ENCODE measurements at places on chromosomes 1 and 21.

DNA sequence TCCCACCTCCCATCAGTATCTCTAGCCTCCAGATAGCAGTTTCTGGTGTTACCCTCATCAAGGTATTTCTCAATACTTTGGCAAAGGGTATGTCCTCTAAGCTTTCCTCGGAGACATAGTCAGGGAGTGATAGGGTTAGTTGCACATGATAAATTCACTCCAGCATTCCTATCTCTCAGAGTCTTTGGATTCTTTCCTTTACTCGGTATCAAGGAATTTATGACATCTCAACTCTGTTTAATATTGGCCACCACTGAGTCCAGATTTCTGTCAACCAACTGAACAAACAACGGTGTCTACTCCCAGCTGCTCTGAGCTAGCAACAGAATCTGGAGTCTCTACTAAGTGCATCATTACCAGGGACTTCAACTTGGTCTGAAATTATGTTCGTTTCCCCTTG is 233.4 kb downstream of the TM2D1 start:
- no peak for DNase-seq

DNA sequence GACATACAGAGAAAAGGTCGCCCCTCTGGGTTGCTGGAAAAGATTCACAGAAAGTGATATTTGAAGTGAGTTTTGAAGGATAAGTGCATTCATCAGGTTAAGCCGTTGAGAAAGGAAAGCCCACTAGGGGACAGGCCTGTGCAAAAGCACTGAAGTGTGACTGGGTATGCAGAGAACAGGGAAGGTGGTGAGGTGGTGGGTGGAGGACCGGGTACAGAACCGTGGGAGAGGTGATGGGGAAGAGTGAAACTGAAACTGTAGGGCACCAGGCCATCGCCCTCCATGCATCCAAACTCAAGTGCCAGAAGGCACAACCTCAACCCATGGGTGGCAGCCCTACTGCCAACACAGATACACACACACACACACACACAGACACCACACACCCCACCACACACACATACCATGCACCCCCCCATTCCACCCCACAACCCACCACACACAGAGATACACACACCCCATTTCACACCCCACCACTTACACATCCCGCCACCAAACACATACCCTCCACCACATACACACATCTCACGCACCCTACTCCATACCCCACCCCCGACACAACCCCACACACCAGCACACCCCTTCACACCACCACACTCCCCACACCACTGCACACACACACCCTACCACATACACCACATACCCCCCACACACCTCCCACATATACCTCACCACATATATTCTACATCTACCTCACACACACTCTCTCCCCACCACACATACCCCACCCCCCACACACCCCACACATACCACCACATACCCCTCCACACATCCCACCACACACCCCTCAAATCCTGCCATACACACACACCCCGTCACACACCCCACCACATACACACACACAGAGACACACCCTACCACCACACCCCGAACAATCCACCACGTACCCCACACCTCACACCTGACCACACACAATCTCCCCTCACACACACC is 59.0 kb downstream of the TSEN15 start:
- no peak for DNase-seq

DNA sequence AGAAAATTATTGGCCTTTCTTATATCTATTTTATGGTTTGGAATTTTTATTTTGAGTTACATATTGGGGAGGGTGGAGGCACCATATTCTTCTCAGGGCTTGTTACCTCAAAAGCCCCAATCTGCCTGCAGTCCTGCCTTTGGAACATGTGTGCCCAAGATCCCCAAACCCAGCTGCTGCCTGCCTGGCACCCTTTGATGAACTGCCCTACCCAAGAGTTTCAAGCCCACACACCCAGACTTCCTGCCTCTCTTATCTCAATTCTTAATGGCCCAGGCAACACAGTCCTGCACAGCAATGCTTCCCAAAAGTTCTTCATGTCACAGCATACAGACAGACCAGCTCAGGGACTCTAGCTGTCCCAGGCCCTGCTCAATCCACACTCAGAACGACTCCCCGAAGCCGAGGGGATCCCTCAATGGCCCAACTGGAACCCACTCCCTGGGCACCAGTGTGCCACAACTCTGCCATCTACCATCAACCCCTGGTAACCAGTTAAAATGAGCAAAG is 19.2 kb downstream of the OLFML2B start:
- DNase-seq, result no peak

DNA sequence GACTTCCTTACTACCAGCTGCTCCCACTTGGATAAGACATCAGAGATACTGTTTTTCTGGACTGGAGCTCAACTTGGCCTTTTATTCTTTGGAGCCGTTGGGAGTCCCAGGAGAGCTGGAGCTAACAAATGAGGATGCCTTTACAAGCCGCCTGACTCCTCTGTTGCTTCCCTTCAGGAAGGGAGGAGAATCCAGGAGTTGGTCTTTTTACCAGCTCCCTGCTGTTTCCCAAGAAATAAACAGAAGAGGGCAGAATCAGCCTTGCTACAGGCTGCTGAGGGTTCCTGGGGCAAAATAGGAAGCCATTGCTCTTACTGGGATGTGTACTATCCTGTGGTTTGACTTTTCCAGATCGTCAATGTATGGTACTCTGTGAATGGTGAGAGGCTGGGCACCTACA is 1.5 kb downstream of the EIF3I start:
- DNase-seq, result no peak

GRCh38 chr1:169680377-169681019 is 30.9 kb downstream of the SELL start:
- DNase-seq, result no peak

- no peak for DNase-seq
Observed at GRCh38 chr1:212824201-212824600, 23.2 kb downstream of the SPATA45 start.

DNA sequence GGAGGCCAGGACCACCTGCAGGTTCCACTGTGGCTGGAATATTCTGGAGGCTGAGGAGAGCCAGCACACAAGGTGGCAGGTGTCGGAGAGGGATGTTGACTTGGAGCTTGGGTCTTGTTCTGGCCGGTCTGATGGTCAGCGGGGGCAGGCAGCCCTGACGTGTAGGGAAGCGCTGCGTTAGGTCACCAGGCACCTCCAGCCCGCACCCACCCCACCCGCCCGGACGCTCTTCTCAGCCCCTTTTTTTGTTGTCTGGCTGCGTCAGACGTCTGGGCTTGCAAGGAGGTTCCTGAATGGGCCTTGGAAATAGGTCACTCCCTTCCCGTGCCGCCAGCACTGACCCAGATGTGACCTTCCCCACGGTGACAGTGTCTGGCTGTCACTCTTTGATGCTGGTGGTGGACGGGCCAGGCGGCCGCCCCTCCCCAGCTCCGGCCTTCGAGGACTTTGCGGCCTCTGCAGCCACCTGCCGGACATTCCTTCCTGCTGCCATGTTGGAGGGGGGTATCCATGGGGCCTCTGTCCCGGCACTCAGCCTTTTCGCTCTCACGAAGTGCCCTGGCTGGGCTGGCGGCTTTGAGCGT is 30.1 kb downstream of the SPSB1 start:
- no peak for DNase-seq

- DNase-seq, result peak; percentile 84
Observed at GRCh38 chr1:24745711-24746413, 615 bp downstream of the CLIC4 start.

- DNase-seq, result peak; percentile 15
Observed at GRCh38 chr1:30414086-30414850, 309.1 kb downstream of the MATN1 start.

DNA sequence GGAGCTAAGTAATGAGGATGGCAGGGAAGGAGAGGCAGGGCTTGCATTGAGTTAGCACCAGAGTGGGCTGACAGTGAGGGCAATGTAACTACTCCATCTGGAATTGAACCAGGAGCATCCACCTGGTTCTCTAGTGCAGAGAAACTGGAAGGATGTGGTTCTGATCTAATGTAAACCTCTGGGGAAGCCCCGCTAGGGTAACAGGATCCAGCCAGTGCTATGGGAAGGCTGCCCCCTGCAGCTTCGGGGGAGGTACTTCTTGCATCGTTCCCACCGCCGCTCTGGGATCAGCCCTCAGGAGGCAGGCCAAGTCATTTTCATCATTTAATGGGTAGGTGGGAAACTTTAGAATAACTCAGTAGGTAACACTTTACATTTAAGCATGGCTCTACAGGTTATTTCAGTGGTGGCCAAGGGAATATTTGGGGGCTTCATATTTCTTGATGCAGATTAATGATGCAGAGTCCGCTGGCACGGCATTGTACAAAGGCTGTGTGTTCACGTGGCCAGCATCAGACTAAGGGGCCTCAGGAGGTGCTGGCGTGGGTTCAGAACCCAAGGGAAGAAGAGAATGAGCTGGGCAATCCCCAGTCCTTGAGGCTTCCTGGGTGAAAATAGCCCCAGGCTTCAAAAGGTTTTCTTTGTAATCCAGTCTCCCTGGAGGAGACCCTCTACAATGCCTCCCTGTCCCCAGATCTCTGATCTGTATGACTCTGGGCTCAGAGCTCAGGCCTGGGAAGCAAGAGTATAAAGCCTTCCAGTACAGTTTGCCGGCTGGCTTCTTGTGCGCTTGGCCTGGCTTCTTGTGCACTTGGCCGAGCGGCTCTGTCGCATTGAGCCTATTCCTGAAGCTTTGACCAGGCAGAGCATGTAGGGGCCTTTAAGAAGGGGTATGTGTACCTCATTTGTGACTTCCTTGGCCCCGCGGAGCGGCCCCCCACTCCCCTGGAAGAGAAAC is 26.4 kb upstream of the KAZN start:
- no peak for DNase-seq

DNA sequence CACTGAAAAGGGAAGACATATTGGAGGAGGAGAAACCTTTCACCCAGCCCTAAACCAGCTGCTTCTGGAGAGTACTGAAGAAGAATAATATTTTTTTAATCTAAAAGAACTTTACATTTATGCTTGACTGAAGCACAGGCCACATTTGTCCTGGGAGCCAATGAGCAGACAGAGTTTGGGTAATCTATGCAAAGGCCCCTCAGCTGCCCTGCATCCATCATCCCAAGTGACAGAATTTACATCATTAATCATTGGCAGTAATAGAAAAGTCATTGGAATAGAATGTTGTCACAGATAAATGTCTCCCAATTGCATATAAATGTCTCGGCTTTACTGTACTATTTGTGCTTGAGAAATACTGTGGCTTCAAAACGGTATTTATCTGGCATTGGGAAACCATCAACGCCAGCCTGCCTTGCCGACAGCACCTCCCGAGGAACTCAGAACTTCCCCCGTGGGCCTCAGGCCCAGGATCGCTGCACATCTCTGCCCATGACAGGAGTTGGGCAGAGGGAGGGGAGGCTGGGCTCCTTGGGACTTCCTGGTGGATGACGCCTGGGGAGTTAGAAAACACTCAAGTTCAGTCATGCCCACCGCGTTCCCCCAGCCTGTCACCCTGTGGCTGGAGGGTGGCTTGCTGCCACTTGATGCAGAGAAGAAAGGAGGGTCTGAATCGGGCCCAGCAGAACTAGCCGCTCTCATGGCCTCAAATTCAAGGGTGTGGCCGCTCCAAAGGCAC is 133.1 kb downstream of the CAMTA1 start:
- no peak for DNase-seq

DNA sequence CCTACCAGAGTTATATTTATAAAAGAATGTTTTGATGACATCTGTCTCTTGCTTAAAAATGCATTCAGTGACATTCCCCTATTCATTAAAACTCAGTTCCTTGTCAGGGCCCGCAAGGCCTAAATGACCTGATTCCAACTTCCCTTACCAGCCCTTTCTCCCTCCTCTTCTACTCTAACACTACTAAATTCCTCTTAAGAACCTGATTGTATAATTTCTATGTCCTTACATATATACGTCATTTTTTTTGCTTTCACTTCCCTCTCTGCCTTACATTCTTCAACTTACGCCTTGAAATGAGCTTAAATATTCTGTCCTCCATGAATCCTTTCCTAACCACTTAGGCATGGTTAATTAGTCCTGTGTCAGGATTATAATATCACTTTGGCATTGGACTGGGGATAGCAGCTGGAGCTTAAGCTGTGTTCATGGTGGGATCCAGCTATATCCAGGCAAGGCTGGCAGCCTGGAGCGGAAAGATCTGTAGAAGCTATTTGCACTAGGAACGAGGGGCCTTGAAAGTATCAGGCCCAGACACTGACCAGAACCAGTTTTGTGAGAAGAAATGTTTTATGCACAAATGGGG is 360.2 kb upstream of the PTBP2 start:
- DNase-seq, result no peak

- DNase-seq, result no peak
Observed at GRCh38 chr1:28280977-28281381, 21.7 kb downstream of the SESN2 start.

- no peak for DNase-seq
Observed at GRCh38 chr1:48878191-48878940, 101.7 kb upstream of the BEND5 start.

DNA sequence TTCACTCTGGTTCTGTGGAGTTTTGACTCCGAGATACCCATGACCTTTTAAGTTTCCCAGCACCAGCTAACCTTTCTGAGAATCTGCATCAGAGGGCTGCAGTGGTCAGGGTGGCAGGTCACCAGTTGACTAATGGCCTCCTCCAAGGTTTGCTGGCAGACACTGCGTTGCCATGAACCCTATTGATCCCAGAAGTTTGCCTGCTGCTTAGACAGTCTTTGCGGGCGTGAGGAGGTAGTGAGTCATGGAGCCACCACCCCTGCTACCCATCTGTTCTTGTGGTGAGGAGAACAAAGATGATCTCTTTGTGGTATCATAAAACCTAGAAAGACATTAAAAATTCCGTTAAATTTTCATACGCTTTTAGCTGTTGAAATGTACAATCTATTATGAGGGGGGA is 180.4 kb downstream of the FGGY start:
- no peak for DNase-seq

DNA sequence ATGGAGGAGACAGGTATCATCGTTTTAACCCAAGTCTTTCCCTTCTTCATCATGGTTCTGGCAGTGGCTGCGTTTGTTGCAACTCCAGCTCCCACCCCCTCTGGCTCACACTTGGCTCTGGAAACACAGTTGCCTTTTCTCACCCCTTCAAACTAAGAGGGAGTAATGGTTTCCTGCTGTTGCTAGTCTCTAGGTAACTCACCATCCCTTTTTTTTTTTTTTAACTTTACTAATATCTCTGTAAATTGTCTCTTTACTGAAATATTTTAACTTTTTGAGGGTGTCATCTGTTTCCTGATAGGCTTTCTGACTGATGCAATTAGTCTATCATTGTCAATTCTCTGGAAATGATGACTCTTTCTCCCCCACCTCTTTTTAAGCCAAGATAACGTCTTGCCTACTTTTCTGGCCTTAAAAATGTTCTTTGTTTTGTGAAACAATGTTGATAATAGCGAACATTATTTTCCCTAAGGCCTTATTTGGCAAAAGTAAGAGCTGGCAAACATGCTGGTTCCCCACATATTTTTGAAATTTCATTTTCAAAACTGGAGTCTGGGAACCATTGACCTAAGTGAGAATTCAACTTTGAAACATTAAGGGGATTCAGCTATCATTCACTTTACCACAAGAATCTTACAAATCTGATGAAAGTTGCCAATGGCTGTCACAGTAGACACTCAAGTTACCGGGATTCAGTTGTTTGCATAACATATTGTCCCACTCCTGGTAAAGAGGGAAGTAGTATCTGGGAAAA is 85.3 kb downstream of the LEPR start:
- no peak for DNase-seq

- DNase-seq, result no peak
Observed at GRCh38 chr1:187306710-187307415, 478.1 kb downstream of the PLA2G4A start.

- DNase-seq, result no peak
Observed at GRCh38 chr1:115117298-115117697, 28.0 kb upstream of the TSPAN2 start.

GRCh38 chr21:45282283-45283034 is 5.2 kb downstream of the POFUT2 start:
- DNase-seq, result peak; percentile 31

- DNase-seq, result no peak
Observed at GRCh38 chr1:92748138-92748537, 36.8 kb downstream of the EVI5 start.

GRCh38 chr1:245241526-245242130 is 86.8 kb downstream of the KIF26B start:
- no peak for DNase-seq
